Endodermal cell (in vitro differentiated cells): ENCODE measurements at places on chromosomes 4 and X. TPM values are rescaled to one million over a fixed set of nuclear protein-coding genes. Genes with fewer than 3 reads are reported as not detected.

AR gene
- 1.9 and 2.2 TPM in 2 replicates for total RNA-seq

NEUROG2 gene
- total RNA-seq = not detected in 3 replicates

CSN1S1 gene
- not detected in 2 replicates for total RNA-seq

STOX2 gene
- 12.7 and 13.1 TPM in 2 replicates for total RNA-seq

RCHY1 gene
- 35.7 and 35.8 TPM in 2 replicates for total RNA-seq

ZNF280C gene
- 13.7 and 15.7 TPM in 2 replicates for total RNA-seq

ELF4 gene
- 2.5 to 2.8 TPM (median 2.7 TPM) in 3 replicates for total RNA-seq

PDE5A gene
- total RNA-seq = 26.0 to 37.8 TPM (median 34.2 TPM) in 3 replicates

CLTRN gene
- 7.2 and 8.5 TPM in 2 replicates for total RNA-seq

LRRC66 gene
- 0.16 and 0.35 TPM in 2 replicates for total RNA-seq

RIPPLY1 gene
- total RNA-seq = not detected in 2 replicates

CSAG1 gene
- total RNA-seq = not detected in 2 replicates

HERC5 gene
- 9.6 and 10.4 TPM in 2 replicates for total RNA-seq

SPANXC gene
- not detected in 3 replicates for total RNA-seq

FGF5 gene
- 0.21 to 0.76 TPM (median 0.49 TPM) in 3 replicates for total RNA-seq

UBQLN2 gene
- 31.3 to 35.4 TPM (median 33.9 TPM) in 3 replicates for total RNA-seq

CENPI gene
- 21.2 and 24.5 TPM in 2 replicates for total RNA-seq

PGAM4 gene
- 0.61 TPM in 1 of 3 replicates, not detected in the others for total RNA-seq

TKTL1 gene
- total RNA-seq = not detected in 3 replicates

ADH1A gene
- not detected in 2 replicates for total RNA-seq

ANTXR2 gene
- total RNA-seq = 6.1 to 16.4 TPM (median 13.4 TPM) in 3 replicates

FAT1 gene
- total RNA-seq = 56.6 and 66.6 TPM in 2 replicates

DEFB131A gene
- not detected in 3 replicates for total RNA-seq
